CD4-positive, alpha-beta T cell treated with Interleukin-10 for 1 hour (primary cell): ENCODE measurements at places on chromosomes 7 and 10.

DNA sequence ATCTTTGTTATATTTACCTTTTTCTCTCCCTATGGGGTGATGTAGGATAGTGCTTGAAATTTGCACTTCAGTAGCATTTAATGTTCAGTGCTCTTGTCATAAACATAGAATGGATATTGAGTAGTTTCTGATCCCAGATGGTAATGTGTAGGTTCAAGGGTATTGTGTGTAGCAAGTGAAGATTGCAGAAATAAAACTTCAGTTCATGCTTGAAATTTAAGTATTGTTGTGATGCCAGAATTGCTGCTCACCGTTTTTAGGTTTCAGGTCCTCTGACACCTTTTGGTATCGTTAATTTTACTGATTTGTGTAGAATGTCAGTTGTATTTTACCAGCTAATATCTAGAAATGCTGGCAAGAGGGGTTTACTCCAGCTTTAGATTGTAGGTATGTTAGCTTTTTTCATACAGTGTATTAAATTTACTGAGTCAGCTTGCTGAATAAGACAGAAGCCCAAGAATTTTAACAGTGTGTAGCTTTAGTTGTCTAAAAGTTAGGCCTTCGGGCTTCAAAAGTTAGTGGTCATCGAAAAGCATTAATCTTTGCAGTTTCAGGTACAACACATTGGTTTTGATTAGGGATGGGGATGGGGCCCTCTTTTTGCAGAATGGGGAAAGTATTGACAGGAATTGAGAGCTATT lies 1.9 kb downstream of the PTEN start:
- DNase-seq, result no peak

GRCh38 chr7:99008921-99009530 lies 130.7 kb downstream of the TRRAP start:
- DNase-seq, result no peak

- no peak for DNase-seq
Measured at GRCh38 chr10:89580243-89580642, 44.8 kb upstream of the SLC16A12 start.

DNA sequence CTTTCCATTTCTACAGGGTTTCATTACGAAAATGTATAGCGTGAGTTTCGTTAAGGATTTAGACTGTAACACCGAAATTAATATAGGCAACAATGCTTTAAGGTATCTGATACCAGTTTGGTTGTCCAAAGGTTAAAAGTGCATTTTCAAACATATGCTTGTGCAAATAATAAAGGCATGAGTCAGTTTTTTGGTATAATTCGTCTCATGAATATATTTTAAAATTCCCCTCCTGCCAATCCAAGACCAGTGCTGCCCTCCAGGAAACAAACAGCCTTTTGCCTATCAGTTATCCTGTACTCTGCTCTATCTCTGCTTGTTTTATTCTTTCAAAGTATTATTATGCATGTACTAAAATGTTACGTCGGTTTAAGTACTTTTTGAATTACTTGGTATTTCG lies 2.0 kb downstream of the LCOR start:
- DNase-seq, result no peak

DNA sequence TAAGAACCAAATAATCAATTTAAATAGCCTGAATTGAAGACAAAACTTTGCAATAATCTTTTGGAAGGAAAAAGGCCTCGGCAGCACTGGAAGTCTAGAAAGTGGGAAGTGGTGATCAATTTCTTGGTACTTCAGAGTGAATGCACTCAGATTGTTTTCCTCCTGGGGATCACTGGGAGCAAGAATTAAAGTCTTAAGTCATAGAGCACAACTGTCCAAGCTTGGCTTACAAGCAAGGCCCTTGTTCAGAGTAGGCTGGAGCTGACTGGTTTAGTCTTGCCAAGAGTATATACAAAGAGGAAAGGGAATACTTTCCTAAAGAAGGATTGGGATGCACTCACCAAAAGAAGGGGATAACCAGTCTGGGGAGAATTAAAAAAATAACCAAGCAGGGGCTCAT lies 637.1 kb downstream of the CCSER2 start:
- no peak for DNase-seq
